ENCODE measurements at places on chromosomes 16 and 17.
A peak's percentile ranks its signal among the peaks of the same experiment; 100 is the strongest.

GRCh38 chr16:62974424-62974823 is 938.2 kb upstream of the CDH8 start:
- no peak for DNase-seq

GRCh38 chr16:85675251-85675874 is 13.4 kb downstream of the GINS2 start:
- DNase-seq, result no peak

GRCh38 chr17:31843070-31843745 is 15.8 kb downstream of the COPRS start:
- DNase-seq, result no peak

DNA sequence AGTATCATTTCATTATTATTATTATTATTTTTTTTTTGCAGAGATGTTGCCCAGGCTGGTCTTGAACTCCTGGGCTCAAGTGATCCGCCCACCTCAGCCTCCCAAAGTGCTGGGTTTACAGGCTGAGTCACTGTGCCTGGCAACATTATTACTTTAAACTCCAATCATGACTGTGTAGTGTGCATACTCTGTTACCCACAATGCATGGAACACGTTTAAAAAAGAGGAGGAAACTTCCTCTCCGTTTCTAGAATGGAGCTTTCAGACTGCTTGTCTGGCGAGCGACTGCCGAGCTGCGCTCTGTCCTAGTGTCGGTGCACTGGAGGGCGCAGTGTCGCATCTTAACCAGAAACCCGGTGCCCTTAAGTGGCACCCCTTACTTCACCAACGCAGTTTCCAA is 22.1 kb upstream of the FASN start:
- DNase-seq, result no peak

GRCh38 chr17:44007346-44008204 is 3.2 kb downstream of the NAGS start:
- DNase-seq, result no peak

DNA sequence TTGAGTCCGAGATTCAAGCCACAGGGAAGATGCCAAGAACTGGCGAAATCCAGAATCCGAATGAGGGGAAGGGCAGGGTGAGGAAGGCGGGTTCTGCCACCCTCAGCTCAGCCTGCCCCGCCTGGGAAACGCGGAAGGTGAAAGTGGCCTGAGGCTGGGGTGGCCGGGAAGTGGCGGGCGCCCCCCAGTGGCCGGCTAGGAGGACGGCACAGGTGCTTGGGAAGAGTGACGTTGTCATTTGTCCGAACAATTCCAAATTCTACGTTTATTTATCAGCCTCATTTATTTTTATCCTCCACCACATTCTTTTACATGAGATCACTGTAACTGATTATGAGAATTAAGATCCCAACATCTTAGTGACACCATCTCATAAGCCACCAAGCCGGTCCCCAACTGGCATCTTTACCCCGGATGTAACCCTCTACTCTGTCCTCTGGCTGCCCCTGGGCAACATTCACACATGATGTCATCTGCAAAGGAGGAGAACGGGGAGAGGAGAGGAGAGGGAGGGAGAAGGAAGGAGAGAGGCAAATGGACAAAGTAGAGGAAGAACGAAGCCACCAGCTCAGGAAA is 21.3 kb downstream of the SRCIN1 start:
- DNase-seq, result no peak

DNA sequence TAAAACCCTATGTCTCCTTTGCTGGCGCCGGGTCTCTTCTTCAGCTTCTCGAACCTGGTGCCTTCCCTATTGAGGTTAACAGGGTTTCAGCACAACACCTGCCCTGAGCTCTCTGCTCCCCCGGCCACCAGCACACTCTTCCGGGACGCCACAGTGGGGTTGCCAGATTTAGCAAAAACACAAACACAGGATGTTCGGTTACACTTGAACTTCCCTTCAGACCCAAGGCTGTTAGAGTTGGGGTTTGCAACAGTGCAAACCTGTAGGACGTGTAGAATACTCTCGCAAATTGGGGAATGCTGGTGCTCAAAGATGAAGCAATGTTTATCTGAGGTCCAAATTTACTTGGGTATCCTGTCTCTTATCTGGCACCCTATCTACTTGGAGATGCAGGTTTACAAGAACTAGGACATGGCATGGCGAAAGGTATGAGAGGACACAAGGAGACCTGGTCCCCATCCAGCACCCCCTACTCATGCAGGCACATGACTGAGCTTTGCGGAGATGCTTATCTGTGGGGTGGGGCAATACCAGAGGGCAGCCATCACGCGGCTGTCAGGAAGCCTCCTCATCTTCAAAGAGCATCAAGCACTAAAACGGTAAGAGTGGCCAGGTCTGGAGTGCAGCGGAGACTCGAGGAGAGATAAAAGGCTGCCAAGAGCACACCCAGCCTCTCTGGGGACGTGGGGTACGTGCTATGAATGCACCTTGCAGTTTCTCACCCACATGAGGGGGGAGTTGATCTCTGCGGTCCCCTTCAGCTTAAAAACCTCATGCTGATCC is 52.8 kb downstream of the SDK2 start:
- peak; percentile 46 for DNase-seq

GRCh38 chr17:1460233-1460632 is 4.2 kb upstream of the CRK start:
- DNase-seq, result no peak

- DNase-seq, result no peak
Observed at GRCh38 chr17:82198092-82198491, 14.6 kb downstream of the CCDC57 start.

GRCh38 chr17:66704858-66705520 is 129.9 kb upstream of the CACNG5 start:
- DNase-seq, result no peak

GRCh38 chr16:4790261-4790660 is 2.1 kb upstream of the SEPTIN12 start:
- DNase-seq, result no peak

DNA sequence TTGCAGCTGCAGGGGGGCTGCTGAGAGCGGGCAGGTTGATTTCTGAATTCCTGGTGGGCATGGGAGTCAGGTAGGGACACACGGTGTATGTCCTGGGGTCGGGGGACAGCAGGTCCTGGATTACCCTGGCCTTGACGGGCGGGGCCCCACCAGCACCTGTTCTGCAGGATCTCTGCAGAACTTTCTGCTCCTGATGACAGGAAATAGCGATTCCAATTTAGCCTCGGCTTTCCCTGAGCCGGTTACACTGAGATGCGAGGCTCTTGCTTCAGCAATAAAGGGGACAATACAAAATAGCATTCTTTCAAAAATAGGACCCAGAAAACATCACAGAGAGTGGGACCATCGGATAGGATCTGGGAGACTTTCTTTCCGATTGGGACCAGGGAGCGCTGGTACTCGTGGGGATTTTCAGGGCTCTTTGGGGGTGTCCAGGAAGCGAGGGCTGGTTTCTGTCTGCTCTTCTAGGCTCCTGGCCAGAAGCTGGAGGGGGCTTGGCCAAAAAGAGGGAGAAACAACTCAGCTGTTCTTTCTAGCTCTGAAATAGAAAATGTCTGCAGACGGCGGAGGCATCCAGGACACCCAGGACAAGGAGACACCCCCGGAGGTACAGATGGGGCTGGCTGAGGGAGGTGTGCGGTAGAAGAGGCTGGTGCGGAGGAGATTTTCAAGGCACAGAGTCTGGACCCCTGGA is 642 bp downstream of the ZNF205 start:
- DNase-seq, result no peak

DNA sequence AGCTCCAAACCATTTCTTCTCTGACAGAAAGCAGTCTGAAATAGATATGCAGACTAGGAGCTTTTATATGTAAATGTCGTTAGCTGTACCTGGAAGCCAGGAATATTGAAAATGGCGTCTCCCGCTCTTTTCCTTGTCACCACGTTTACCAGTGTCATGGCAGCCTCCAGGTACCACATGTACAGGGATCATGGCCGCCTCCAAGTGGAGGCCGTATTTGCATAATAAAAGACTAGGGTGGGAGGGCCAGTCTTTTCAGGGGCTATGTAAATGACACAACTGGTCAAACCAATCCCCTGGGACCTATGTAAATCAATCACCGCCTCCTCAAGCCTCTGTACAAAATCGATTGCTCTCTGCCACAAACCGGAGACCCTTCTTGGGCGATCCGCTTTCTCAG is 54.3 kb downstream of the MYOCD start:
- DNase-seq, result no peak

GRCh38 chr16:24681793-24682192 is 47.7 kb upstream of the TNRC6A start:
- no peak for DNase-seq

DNA sequence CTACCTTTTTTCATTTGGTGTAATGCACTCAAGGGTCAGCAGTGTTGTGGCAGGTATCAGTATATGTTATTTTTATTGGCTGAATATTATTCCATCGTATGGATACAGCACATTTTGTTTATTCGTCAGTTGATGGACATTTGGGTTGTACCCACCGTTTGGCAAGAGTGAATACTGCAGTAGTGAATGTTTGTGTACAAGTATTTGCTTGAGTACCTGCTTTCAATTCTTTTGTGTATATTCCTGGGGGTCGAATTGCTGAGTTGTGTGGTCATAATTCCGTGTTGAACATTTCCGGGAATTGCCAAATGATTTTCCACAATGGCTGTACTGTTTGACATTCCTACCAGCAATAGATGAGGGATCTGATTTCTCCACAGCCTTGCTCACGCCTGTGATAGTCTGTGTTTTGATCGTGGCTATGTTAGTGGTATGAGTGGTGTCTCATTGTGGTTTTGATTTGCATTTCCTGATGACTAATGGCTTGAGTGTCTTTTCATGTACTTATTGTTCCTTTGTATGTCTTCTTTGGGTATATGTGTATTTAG is 108.4 kb downstream of the OR1D5 start:
- DNase-seq, result no peak

DNA sequence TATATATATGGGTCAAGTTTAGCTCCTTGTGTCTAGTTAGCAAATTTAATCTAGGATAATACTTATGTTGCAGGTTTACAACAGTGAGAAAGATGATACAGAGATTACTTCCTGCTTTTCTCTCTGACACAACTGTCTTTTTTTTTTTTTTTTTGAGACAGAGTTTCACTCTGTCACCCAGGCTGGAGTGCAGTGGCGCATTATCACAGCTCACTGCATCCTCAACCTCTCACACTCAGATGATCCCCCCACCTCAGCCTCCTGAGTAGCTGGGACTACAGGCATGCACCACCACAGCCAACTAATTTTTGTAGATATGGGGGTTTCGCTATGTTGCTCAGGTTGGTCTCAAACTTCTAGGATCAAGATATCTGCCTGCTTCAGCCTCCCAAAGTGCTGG is 706.9 kb upstream of the SOX9 start:
- DNase-seq, result no peak

DNA sequence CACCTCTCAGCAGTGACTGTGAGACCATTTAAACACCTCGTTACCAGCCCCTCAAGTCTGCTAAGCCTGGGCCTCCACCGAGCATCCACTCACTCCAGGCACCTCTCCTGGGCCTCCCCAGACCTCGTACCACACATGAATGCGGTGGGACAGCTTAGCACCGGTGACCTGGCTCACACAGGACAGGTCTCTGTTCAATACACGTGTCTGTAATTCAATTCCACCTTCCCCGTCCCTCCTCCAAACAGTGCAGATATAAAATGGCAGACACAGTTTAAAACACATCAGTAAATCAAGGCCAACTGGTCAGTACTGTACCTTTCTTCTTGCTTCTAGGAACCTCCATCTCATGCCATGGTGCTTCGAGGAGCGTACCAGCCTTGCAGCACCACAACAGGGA is 73.9 kb downstream of the ZNF778 start:
- DNase-seq, result no peak

DNA sequence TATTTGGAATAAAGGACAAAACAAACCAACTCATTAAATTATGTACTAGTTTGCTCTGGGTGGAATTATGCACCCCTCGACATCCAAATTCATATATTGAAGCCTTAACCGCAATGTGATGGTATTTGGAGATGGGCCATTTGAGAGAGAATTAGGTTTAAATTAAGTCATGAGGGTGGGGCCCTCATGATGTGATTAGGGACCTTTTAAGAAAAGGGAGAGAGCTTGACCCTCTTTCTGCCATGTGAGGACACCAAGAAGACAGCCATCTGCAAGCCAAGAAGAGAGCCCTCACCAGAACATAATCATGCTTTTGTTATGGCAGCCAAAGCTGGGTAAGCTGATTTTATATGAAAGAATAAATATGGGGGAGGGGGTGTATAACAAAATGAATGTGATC is 2.0 kb downstream of the C16orf87 start:
- DNase-seq, result no peak
